Osteocyte (in vitro differentiated cells): ENCODE measurements at places on chromosomes 16 and 17.
A peak's percentile ranks its signal among the peaks of the same experiment; 100 is the strongest.

GRCh38 chr17:59433586-59433985, 102.1 kb downstream of the YPEL2 start:
- DNase-seq: no peak

GRCh38 chr16:87143661-87144121, 173.5 kb downstream of the C16orf95 start:
- DNase-seq: no peak

DNA sequence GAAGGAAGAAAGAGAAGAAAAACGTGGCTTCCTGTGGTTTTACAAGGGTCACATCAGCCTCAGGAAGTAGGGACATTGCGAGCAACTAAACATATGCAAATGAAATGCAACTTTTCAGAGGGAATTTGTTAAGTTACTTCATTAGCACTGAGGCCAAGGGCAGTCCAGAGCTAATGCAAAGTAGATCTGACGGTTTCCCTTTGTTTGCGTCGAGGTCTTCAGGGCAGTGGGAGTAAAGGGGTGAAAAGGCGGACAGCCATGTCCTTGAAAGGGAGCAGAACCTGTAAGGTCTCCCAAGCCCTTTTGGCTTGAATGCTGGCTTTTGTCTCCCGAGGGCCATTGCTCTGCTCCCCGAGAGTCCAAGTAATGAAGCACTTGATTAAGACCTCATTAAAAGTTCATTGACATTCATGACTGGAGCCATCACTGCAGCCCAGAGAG, 85.0 kb downstream of the PMP22 start:
- no peak for DNase-seq

DNA sequence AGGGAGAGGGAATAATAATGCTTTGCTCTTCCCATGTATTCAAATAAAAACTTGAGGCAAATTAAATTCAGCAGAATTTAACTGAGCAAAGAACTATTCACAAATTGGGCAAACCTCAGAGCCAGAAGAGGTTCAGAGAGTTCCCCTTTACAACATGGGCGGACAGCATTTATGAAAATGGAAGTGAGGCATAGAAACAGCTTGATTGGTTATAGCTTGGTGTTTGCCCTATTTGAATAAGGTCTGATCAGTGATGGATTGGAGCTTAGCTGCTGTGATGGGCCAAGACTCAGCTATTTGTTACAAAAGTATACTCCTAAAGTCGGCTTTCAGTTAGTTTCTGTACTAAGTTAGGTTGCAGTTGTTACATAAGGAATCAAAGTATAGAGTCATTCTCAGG, 63.0 kb downstream of the TMEM100 start:
- no peak for DNase-seq

DNA sequence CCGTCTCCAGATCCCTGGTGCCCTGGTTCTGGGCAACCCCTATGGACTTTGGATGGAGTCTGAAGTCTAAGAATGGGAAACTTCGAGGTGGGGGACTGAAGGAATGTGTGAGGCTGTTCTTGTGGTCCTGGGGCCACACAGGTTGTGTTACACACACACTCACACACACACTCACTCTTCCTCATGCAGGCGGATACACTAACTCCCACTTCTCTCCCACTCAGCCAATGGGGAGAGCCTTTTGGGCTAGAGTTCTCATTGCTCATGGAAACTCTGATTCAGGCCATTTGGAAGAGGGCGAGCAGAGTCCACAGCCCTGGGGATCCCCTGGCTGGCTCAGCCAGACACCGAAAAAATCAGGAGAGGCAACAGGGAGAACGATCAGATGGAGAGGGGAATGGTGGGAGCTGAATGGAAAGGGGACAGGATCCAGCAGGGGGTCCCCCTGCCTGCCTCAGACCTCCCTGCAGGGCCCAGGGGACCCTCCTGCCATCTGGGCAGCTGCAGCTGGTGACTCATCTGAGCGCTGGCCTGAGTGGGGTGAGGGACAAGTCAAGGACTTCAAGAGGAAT, 9.1 kb downstream of the IGFBP4 start:
- DNase-seq: no peak

- DNase-seq: no peak
Measured at GRCh38 chr17:40284085-40284713, 3.5 kb upstream of the CDC6 start.

DNA sequence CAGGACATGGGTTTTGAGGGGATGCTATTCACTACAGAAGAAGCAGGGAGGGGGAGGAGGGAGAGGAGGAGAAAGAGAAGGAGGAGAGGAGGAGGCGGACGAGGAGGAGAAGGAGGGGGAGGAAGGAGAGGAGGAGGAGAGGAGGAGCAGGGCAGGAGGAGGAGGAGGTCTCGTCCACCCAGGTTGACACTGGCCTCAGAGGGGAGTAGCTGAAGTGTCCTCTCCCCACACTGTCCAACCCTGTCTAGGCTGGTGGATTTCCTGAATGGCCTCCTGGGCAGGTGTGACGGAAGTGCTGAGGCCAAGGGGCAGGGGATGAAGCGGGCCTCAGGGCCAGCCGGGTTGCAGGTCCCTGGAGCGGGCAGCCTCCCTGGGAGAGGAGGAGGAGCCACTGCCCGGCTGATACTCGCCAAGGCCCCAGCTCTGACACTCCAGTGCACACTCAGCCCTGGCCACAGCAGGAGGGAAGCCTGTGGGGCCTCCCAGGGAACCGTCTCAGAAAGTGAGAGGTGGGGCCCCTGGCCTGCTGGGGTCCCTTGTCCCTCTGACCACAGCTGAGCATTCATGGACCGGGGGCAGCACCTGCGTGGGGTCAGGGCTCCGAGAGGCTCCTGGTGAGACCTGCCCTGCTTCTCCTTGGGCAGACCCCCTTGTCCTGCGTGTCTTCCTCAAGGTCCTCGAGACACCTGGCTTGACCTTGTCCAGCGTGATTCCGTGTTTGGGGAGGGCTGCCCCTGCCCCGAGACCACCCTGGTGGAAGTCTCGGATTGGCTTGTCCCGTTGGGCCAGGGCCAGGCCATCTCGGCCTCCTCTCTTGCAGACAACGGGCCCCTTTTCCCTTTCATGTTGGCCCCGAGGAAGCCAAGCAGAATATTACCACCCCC, 200.6 kb upstream of the CIBAR2 start:
- no peak for DNase-seq

DNA sequence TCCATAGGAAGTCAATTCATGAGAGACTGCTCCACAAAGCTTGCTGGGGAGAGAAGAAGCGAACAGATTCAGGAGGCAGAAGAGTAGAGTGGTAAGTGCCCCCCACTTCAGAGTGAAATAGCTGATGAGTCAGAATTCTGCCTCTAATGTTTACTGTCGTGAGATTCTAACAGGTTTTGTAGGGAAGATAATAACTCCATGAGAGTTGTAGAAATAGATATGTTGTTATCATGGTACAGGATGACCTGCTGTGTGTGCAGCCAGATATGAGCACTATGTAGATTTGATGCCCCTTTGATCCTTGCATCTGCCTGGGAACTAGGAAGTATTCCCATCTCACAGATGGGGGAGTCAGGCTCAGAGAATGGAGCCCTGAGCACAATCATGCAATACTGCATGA, 502.4 kb upstream of the CDH11 start:
- no peak for DNase-seq

GRCh38 chr16:75371171-75371570, 62.1 kb downstream of the CFDP1 start:
- DNase-seq: no peak

DNA sequence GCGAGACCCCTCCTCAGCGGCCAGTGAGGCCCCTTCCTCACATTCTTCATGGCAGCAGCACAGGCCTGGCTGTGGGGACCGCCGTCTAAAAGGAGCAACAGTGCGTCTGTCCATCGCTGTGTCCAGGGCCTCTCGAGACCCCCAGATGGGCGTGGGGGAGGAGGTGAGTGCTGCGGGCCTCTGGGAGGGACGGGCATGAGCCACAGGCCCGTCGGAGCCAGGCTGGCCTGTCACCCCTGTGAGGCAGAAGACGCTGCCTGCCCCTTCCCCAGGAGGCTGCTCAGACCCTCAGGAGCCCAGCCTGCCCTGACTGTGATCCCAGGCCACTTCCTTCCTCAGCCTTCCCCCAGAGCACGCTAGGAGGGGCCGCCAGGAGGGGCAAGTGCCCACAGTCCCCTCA, 2.1 kb upstream of the PYCR1 start:
- no peak for DNase-seq

GRCh38 chr17:42153919-42154742, 658 bp downstream of the RAB5C start:
- no peak for DNase-seq

DNA sequence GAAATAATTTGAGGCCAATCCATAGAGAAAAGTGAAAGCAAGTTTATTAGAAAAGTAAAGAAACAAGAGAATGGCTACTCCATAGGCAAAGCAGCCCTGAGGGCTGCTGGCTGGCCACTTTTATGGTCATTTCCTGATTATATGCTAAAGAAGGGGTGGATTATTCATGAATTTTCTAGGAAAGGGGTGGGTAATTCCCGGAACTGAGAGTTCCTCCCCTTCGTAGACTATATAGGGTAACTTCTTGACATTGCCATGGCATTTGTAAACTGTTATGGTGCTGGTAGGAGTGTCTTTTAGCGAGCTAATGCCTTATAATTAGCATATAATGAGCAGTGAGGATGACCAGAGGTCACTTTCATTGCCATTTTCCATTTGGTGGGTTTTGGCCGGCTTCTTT, 4.4 kb downstream of the DHRS7B start:
- DNase-seq: no peak

- no peak for DNase-seq
Measured at GRCh38 chr17:76017481-76018339, 9.4 kb downstream of the EVPL start.

DNA sequence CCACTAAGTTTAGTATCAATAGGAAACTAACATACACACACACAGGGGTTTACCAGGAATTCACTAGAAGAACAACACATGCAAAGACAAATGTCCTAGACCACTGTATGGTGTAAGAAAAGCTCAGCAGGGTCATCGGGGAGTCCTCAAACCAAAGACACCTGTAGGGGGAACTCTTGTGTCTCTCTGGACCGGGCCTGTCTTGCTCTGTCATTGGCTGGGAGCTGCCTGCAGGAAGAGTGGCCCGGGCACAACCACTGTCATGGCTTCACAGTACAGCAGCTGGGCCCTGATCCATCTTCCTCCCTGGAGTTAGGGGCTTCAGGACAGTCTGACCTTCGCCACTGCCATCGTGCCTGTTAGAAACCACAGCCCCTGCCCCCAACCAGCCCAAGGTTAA, 263.6 kb upstream of the DYNLRB2 start:
- DNase-seq: no peak

GRCh38 chr16:72073560-72074230, 10.7 kb downstream of the HPR start:
- no peak for DNase-seq

GRCh38 chr17:81871387-81872230, 472 bp upstream of the ARHGDIA start:
- peak; percentile 98 for DNase-seq

- no peak for DNase-seq
Measured at GRCh38 chr17:39054111-39054645, 87.0 kb upstream of the FBXO47 start.

GRCh38 chr17:54968988-54969332, 395 bp downstream of the STXBP4 start:
- DNase-seq: no peak

DNA sequence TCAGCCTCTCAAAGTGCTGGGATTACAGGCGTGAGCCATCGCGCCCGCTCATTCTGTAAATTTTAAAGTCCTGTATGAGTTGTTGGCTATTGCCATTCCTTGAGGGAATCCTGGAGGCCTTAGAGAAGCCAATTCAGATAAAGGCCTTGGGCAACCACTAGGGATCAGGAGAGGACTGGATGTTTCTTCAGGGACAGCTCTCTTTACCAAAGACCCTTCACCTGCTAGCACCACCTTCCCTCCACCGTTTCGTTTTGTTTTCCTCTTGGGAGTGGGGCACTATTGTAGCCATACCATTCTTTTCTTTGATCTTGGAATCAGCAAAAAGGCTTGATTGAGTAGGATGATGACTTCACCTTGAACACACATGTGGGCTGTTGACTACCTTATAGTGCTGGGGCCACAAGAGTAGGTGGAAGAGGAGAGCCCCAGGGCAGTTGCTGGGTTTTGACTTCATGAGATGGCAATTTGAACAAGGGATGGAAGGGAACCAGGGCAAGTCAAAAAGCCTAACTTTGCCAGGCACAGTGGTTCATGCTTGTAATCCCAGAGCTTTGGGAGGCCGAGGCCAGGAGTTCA, 7.0 kb upstream of the ANKRD40CL start:
- DNase-seq: no peak

GRCh38 chr17:27466376-27466742, 10.1 kb downstream of the KSR1 start:
- no peak for DNase-seq

GRCh38 chr17:79338604-79339003, 264.0 kb downstream of the ENGASE start:
- DNase-seq: no peak

DNA sequence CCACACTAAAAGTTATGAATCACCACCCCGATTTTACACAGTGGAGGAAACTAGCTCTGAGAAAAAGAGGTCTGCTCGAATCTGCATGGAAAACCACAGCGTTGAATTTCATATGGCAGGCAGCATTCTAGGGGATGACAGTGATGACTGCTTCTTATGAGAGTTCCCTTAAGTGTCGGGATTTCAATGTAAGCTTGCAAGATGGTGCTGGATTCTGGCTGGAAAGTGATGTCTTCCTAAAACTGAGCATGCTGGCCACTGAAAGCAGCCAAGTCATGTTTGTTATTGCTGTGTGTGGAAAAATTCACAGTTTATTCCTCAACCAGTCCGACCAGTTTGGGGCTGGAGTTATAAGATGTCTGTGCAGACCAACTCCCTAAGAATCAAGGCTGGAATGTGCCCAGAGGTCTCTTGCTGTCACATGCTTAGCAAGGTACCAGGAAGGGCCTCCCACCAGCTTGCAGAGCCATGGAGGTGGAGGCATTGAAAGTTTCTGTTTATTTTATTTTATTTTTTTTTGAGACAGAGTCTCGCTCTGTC, 37.2 kb upstream of the GAN start:
- no peak for DNase-seq

DNA sequence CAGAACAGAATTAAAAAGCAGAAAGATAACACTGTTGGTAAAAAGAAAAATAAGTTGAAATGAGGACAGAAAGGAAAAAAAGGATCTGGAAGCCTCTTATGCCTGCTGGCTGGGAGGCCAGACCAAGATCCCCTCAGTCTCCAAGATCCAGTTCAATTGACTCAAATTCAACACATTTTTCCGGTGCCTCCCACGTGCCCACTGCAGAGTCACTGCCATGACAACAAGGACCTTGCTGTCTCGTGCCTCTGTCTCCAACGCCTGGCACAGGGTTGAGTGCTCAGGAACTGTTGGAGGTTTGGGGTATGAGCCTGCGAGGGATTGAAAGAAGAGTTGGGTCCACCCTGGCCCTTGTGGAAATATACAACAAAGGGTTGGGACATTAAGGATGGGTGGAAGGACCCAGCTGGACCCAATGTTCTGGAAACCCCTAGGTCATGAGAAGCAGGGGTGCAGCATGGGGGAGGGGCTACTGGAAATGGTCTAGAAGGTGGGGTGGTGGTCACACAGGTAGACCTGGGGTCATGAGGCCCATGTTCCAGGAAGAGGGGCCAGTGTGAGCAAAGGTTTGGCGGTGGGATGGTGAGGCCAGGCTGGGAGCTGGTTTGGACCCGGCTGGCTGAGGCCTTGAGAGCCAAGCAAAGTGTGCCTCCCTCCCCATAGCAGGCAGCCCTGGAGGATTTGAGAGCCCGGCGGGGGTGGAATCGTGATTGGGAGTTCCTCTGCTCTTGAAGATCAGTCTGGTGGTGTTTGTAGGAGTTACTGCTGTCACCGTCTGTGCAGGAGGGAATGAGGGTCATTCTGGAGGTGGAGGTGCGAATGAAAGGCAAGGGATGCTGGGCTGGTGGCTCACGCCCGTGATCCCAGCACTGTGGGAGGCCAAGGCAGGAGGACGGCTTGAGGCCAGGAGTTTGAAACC, 1.3 kb downstream of the IL34 start:
- no peak for DNase-seq
